NCI-H2227 treated with DMSO at 0.1 percent for 48 hours (cell line): ENCODE measurements at places on chromosomes 5 and 9.

GRCh38 chr5:5481206-5481605, 58.7 kb downstream of the ICE1 start:
- no peak for DNase-seq

GRCh38 chr5:149452665-149453617, 73.8 kb upstream of the IL17B start:
- no peak for DNase-seq

GRCh38 chr5:57831932-57832331, 349.3 kb upstream of the ACTBL2 start:
- no peak for DNase-seq

- no peak for DNase-seq
These were observed 884 bp upstream of the GSN start for GRCh38 chr9:121266906-121267650.

- no peak for DNase-seq
These were observed 77.2 kb downstream of the ATP10B start for GRCh38 chr5:160774666-160775315.

GRCh38 chr5:127028822-127029457, 1.4 kb downstream of the MARCHF3 start:
- DNase-seq: peak; percentile 16

DNA sequence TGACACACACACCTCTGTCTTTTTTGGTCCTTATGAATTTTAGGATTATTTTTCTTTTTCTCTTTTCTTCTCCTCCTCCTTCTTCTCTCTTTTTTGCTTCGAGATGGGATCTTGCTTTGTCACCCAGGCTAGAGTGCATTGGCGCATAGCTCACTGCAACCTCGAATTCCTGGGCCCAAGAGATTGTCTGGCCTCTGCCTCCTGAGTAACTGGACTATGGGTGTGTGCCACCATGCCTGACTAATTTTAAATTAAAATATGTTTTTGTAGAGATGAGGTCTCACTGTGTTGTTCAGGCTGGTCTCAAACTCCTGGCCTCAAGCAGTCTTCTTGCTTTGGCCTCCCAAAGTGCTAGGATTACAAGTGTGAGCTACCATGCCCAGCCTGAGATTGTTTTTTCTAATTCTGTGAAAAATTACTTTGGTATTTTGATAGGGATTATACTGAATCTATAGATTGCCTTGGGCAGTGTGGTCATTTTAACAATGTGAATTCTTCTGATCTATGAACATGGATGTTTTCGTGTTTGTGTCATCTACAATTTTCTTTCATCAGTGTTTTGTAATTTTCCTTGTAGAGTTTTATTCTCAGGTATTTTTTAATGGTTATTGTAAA, 7.7 kb downstream of the AHRR start:
- no peak for DNase-seq

DNA sequence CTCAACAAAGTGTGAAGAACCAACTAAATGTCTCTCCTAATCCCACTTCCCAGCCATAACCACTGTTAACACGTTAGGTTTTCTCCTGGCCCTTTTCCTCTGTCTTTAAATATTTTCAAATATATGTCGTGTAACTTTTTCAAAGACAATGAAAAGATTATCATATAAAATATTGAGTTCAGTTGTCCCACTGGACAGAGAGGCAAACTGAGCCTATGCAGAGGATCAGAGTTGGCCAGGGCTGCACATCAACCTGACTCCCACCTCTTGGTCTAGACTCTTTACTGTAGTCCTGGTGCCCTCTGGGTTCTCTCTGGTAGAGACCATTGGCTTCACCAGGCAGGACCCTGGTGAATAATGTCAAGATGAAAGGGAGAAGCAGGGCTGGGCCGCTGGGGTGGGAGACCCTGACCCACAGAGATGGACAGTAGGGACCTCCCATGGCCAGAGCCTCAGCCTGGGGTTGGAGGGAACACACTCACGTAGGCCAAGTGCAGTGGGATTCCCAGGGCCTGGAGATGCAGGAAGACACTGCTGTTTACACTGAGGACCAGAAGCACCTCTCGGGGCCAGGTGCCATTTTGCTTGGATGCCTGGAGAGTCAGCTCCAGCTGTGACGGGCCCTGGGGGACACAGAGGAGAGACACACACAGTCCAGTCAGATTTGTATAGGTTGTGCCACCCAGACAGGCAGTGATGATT, 25.1 kb downstream of the ENG start:
- no peak for DNase-seq

GRCh38 chr5:142013734-142014521, 1.1 kb upstream of the GNPDA1 start:
- DNase-seq: no peak

GRCh38 chr9:12631866-12632265, 61.3 kb upstream of the TYRP1 start:
- no peak for DNase-seq

GRCh38 chr9:69433392-69433791, 108.4 kb downstream of the ENTREP1 start:
- no peak for DNase-seq

DNA sequence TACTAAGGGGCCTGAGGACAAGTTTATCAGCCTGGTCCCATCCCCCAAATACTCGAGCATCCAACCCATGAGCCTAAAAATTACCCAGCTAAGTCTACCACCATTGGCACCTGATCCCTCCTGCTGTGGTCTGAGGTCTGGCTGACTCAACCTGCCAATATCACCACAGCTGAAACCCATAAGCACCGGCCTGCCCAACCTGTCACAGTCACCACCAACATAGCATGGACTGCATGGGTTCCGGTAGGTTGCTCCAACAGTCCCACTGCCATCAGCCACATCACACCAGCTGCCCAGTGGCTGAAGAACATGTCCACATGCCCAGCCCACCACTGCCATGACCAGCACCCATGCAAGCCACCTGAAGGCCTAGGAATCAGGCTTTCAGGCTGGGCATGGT, 495.0 kb downstream of the PRELID2 start:
- DNase-seq: no peak

DNA sequence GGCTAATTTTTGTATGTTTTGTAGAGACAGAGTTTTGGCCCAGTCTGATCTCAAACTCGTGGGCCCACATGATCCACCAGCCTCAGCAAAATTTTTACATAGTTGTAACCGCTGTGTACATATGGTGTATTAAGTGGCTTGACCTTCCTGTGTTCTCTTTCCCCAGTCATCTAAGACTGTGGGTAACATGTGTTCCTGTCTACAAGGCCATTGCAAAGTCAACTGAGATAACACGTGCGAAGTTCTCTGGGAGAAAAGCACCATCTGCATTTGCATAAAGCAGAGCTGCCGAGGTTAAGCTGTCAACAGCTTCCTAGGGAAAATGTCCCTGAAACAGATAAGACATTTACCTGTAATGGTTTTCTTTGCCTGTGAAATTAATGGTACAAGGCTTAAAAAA, 273.7 kb downstream of the FANCC start:
- DNase-seq: no peak

- DNase-seq: no peak
These were observed 439.9 kb upstream of the KLF4 start for GRCh38 chr9:107929443-107929842.

GRCh38 chr5:50745221-50745910, 78.9 kb downstream of the PARP8 start:
- DNase-seq: no peak

GRCh38 chr9:89724659-89725058, 119.8 kb downstream of the GADD45G start:
- DNase-seq: no peak

- no peak for DNase-seq
These were observed 343.4 kb downstream of the ARHGEF28 start for GRCh38 chr5:73969195-73970036.

GRCh38 chr5:141199359-141200235, at the start of gene PCDHB11:
Gene PCDHB11, plus strand, starts transcription at chr5:141199627. Its CDS starts 148 bp downstream, at chr5:141199775.
- peak; percentile 42 for DNase-seq

DNA sequence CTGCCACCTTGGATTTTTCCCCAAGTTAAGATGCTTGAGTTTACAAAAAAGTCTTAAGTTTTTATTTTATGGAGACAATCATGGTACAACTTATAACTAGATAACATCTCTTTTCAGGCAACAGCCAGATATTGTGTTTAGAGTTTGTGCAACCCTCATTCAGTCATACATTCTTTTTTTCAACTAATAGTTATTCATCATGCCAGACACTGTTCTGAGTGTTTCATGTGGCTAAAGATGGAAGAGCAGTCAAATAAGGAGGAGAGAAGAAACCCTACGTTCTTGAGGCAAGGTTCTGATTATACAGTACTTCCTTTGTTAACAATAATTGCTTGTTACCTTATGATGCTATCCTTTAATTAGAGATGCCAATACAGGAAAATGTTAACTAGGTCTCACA, 42.1 kb upstream of the ZNF462 start:
- DNase-seq: no peak

DNA sequence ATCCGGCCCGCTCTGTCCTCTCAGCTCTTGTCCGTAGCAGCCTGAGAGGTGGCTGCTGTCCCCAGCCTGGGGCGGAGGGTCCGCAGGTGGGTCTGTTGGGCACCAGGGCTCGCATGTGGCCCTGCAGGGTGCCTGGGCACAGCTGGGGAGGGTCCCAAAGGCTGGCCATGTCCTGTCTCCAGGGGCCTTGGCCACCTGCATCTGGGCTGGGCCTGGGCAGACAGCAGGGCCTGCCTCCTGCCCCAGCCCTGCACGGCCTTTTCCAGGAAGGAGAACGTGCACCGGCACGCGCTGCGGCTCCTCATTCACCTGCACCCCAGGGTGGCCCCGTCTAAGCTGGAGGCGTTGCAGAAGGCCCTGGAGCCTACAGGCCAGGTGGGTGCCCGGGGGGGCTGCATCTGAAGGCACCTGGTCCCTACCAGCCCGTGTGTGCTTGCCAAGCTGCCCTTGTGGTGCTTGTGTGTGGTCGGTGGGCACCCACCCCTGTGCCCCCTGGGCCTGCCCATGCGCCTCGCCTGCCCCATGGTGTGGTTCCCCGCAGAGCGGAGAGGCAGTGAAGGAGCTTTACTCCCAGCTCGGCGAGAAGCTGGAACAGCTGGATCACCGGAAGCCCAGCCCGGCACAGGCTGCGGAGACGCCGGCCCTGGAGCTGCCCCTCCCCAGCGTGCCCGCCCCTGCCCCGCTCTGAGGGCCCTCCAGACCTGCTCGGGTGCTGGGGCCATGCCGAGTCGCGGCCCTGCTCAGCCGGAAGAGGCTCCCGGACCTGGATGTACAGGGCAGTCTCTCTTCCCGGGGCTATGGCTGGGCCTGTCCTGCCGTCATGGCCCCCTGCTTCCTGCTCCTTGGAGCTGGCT, 5.1 kb upstream of the TOR4A start:
- no peak for DNase-seq

GRCh38 chr9:135000647-135001245, 83.0 kb upstream of the FCN1 start:
- DNase-seq: no peak

DNA sequence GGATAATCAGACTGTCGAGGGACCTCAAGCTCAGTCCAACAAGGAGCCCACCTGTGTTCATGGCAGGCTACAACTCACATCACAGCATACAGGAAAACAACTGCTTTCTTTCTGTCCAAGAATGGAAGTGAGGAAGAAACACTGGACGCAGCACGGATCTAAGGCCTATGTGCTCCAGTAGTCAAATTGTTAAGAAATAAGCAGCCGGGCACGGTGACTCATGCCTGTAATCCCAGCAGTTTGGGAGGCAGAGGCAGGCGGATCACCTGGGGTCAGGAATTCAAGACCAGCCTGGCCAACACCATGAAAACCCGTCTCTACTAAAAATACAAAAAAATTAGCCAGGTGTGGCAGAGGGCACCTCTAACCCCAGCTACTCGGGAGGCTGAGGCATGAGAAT, 427.8 kb downstream of the BNC2 start:
- no peak for DNase-seq

- DNase-seq: no peak
These were observed 44.0 kb downstream of the TNPO1 start for GRCh38 chr5:72860499-72860898.

DNA sequence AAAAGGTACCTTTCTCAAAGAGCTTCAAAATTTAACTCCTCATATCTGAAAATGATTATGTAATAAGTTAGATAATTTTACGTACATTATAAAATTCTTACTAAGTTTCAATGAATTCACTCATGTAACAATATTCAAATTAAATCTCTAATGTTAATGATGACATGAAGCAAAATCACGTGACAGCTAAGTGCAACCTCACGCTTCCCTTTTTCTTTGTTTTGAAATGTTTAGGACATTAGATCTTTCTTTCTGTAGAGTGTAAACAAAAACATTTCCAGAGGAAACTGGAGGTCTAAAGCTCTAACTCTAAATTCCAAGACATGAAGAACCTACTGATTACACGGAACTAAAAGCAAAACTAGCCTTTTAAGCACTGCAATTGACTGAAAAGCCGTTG, 227.3 kb upstream of the TBCA start:
- no peak for DNase-seq

- DNase-seq: no peak
These were observed 4.0 kb downstream of the SNX30 start for GRCh38 chr9:112754578-112754977.

- no peak for DNase-seq
These were observed 194.0 kb downstream of the FER start for GRCh38 chr5:108941746-108942145.

- no peak for DNase-seq
These were observed 133.6 kb downstream of the ATG10 start for GRCh38 chr5:82105457-82105856.

DNA sequence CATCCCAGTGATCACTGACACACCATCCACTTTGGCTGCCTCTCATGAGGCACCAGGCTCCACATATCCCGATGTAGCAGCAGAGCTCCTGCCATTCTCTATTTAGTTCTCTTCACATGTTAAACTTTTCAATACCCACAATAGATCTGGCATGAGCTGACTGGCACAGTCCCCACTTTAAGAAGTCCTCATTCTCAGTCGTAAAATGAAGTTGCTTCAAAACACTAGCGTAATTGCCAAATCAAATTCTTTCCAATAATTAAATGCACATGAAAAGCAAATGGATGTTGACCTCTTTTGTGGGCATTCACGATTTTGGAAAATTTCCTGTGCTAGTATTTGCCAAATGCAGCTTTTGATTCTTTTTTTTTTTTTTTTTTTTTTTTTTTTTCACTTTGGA, 32.4 kb downstream of the HAPLN1 start:
- DNase-seq: no peak

DNA sequence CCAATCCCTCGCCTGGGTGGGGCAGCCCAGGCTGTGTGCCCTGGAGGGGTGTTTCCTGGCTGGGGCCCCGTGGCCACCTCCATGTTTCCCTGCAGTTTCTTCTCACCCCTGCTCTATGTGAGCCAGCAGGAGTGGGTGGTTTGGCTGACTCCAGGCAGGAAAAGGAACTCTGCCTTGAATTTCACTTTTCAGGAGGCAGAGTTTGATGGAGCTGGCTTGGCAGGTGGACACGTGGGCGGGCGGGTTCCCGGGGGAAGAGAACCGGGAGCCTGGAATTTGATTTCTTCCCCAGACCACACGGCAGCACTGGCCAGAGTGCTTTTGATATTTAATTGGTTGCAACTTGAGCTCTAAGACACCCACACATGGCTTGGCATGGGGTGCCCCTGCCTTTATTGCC, 119.8 kb upstream of the PANK3 start:
- DNase-seq: no peak

DNA sequence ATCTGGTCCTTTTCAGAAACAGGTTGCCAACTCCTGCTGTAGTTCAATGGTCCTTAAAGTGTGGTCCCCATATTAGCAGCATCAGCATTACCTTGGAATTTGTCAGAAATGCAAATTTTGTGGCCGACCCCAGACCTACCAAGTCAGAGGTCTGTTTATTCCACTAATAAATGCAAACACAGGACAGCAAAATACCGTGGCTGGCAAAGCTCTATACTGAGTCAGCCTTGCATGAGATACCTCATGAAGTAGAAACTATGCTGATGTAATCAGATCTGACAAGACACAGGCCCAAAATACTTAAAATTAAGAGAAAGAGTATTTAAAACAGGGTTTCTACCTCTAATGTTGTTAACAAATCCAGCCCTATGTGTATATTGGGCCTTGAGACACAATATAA, 3.0 kb downstream of the GOLM1 start:
- no peak for DNase-seq

- peak; percentile 2 for DNase-seq
These were observed 51.9 kb downstream of the TGFBI start for GRCh38 chr5:136080483-136081216.
